Kidney epithelial cell (primary cell): ENCODE measurements at places on chromosomes 2 and 18.
A peak's percentile ranks its signal among the peaks of the same experiment; 100 is the strongest.

DNA sequence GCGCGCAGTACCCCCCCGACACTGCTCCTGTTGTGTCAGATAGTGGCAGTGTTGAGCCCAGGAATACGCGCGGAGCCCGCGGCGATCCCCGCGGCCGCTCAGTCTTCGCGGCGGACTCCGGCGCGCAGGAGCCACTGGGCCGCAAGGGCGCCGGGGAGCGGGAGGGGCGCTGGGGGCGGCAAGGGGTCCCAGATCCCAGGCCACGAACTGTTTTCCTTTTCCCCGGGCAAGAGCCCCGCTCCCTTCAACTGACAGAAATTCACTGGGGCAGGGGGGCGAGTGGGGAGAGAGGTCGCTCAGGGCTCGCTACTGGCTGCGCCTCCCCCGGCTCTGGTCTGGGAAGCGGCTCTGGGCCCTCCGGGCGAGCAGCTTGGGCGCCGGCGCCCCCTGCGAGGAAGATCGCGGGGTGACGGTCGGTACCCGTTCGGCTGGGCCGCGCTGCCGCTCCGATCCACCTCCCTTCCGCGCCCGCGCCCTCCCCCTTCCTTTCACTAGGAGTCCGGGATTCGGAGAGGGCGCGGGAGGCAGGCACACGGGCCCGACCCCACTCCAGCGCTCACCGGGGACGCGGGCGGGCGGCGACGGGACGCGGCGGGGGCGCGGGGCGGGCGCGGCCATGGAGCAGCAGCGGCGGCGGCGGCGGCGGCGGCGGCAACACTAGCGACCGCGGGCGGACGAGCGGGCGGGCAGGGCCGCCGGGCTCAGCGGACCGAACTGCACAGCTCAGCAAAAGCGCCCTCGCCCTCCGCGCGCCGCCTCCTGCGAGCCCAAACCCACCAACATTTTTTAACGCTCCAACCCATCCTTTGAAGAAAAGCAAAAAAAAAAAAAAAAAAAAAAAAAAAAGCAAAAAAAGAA lies 1.4 kb upstream of the SETBP1 start:
- peak; percentile 44 for DNase-seq

DNA sequence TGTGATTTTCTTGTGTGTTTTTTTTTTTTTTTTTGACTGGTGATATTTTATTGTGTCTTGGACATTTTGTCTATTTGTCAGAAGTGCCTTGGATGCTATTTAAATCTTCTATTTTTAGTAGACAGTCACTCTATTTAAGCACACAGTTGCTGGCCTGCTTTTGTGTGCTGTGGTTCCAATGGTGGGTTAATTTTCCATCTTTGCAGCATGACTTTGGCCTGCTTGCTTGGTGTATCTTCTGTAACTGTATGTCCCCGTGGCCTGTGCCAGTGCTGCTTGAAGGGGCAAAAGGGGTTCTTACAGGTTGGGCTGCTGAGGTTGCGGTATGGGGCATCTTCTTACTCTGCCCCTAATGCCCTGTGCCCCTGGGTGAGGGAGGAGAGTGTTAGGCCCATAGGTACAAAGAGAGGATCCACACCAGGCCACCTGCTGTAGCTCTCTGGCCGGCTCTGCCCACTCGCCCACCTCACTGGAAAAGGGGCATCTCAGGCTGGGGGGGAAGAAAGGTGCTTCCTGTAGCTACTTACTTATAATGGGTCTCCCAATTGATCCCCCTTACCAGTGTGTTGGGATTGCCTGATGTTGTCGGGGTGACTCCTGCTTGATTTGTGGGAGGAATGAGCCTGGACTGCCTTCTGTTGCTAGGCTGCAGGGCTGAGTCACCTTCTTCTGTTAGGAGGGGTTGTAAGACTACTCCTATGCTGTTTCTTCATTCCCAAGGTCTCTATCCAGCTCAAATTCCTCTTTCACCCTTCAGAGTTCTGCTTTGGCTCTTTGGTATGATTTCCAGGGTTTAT lies 490.0 kb upstream of the HS6ST1 start:
- peak; percentile 23 for DNase-seq

DNA sequence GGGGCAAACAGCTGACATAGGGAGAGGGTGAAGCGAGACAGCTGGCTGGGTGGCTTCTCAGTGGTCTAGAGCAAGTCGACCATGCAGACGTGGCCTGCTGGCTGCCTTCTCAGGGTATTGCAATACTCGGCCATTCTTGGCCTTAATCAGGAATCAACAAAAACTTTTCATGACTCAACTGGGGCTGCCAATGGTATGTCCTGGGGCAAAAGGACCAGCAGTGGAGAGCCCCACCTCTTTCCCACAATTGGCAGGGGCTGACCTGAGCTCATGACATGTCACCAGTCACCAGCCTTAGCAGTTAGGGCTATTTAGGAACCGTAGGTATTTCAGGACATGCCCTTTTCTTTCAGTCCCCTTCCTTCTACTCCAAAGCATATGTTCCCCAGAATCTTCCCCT lies 19.1 kb downstream of the PLA2R1 start:
- DNase-seq, result no peak

DNA sequence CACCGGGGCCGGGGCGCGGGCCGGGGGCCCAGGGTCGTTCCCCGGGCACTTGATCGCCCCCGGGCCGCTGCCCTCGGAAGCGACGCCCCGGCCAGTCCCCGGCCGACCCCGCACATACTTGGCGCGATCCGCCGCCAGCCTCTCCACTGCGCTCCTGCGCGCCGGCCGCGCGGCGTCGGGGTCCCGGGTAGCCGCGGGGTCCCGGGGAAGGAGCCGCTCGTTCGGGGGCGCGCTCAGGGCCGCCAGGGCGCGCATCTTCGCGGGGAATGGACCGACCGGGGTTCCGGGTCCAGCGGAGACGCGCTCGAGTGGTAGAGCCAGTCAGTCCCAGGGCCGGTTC lies 204 bp downstream of the FAM110C start:
- DNase-seq, result no peak

GRCh38 chr2:217108086-217108485 lies 248.2 kb upstream of the TNP1 start:
- no peak for DNase-seq
